ENCODE measurements at places on chromosomes 12 and 14.

GRCh38 chr12:121524196-121524916, 56.5 kb downstream of the KDM2B start:
- no peak for DNase-seq

DNA sequence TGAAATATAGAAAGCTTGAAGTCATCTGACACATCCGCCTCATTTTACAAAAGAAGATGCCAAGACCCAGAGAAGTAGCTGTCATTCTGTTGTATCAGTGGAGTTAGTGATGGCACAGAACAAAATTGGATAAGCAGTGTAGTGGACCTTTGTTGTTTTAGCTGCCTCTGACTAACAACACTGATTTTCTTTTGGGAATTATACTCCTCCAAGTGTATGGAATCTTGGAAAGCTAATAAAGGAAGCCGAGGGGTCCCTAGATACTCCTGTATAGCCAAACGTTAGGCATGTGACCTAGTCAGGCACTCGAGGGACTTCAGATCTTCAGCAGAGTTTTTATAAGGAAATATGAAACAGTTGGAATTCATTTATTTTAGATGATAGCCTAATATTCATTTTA, 94.5 kb downstream of the OTOGL start:
- no peak for DNase-seq

DNA sequence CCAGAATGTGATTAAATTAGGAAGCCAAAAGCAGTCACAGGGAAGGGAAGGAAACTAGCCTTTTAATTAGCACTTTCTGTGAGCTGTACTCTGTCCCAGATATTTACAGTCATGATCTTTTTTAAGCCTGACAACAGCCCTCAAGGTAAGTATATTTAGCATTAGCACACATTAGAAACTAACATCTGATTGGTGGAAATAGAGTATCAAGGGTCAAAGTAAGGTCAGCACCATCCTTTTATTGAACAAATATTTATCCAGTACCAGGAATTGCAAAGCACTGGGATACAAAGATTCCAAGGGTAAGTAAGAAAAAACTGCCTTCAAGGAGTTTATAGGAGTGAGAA, 28.2 kb downstream of the RPGRIP1 start:
- no peak for DNase-seq

DNA sequence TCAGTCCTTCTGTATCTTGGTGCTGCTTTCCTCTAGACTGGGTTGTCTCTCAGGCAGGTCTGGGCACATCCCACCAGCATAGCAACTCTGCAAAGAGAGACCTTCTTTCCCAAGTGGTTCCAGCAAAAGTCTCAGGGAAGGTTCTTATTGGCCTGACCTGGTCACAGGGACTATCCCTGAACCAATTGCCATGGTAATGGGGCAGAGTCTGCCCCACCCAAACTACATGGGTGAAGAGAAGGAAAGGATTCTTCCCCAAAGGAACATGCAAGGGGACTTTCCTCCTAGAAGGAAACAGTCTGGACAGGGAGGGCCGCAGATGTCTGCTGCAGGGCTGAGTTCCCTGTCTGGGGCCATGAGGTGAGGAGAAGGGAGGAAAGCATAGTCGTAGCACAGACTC, 122.2 kb upstream of the NCOR2 start:
- DNase-seq, result no peak

- DNase-seq, result no peak
These were observed 32.2 kb downstream of the NOC4L start for GRCh38 chr12:132176385-132176919.

DNA sequence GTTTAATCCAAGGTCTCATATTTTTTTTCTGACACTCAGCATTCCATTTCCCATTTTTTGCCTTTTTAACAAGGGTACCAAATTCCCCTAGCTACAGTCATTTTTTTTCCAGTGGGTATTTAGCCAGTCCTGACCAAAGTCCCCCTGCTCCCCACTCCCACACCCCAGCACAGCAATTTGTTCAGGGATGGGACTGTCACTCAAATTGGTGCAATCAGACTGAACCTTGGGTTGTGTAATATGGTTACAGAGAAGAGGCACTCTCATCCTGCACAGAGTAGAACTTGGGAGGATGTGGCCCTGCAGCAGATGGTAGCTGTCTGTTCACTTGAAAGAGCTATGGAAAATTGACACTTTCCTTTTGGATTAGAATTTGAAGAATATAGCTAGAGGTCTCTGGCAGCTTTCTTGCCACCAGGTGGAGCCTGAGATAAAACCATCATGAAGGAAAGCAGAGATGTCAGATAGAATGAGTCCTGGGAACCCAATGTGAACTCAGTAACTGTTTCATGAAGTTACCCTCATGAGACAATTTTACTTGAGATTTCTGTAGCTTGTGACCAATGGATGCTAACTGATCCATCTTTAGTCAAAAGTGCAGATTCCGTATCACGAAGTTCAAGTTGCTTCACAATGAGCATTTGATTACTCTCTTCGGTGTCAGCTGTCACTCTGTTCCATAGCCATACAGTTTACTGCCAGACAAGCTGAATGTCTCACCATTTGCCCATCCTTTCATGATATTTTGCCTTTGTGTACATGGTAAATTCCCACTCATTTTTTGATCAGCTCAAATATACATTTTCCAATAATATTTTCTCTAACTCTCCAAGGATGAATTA, 394.0 kb upstream of the SYT1 start:
- no peak for DNase-seq

DNA sequence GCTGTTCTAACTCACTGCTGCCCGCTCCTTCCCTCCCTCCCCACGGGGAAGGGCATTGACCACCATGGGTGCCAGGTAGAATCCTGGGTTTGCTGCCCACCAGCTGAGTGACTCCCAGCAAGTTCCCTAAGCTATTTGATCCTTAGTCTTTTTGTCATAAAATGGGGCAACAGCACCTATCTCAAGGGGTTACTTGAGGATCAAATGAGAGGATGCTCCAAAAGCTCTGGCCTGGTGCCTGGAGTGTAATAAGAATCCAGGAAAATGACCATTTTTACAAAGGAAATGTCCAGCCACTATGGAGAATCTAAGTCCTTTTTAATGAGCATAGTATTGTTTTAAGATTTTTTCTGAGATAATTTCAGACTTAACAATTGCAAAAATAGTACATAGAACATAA, 61.4 kb upstream of the CMKLR1 start:
- no peak for DNase-seq

DNA sequence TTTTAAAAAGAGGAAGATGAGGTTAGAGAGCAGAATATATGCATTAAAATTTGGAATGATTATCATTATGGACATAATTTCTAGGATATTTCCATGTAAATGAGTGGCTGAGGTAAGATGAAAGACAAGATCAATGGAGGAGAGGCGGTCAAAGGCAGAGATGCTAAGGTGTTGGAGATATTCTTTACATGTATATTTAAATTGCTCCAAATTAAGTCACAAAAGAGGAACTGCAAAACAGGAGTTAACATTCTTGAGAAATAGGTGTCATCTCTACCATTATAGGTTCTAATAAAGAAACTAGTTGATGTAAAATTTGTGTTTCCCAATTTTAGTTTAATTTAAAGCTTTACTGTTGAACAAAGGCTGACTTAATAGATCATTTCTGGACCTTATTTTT, 268.5 kb upstream of the PPFIA2 start:
- DNase-seq, result no peak

GRCh38 chr12:76010732-76011458, 20.7 kb downstream of the PHLDA1 start:
- DNase-seq, result no peak

DNA sequence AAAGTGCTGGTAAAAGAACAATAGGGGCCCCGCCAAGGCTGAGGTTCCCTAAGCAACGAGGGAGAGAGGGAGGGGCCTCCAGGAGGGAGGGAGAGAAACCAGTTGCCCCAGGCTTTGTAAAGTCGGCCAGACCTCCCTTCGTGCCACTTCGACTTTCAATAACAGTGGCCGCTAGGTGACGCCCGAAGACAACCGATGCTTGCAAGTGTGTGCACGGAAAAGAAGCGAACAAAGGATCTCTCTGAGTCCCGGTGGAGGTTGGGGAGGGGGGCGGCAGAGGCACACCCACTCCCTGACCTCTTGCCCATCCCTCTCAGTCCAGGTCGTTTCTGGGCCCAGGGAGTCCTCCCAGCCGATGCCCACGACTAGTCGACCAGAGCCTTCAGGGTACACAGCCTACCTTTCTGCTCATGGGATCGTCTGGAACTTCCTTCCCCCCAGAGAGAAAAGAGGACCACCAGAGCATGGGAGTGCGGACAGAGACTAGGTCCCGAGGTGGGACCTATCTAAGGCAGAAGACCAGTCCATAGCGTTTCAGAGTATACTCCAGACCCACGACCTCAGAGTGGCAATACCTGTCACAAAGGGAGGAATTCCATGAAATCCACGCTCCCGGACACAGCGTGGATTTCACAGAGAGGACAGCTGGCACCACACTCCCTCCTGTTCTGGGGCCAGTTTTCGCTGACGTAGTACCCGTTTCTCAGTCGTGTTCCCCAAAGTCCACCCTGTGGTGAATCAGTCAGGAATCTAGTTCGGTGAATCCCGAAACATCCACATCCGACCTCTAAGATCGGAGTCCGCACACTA, 262.7 kb upstream of the ALG10B start:
- no peak for DNase-seq

GRCh38 chr12:124328116-124328515, 33.2 kb downstream of the RFLNA start:
- no peak for DNase-seq

DNA sequence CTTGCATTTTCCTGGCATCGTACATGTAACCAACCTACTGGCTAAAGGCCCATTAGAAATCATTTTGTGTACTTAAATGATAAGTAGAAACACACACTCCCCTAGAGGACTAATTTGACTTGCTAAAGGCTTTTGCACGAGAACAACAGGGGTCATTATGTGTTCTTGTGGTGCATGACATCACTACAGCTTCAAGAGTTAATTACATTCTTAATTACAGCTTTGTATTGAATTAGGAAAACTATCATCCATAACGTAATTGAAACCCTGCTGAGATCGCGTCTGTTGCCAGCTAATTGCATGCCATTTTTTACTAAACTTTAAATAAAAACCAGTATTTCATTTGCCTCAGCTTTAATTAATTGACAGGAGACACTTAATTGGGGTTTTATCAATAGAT, 51.4 kb downstream of the TMEM132C start:
- no peak for DNase-seq

DNA sequence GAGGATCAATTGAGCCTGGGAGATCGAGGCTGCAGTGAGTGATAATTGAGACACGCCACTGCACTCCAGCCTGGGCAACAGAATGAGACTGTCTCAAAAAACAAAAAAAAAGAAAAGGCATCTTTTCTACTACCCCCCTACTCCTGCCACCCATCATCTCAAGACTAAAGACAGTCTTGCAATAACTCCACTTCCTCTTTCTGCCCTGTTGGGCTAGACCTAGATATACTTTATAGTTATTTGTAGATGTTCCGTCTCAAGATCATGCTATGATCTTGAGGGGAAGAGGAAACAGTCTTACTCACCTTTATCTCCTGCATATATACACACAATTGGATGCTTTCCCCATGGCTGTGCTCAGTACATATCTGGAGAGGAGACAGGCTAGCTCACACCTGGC, 12.1 kb upstream of the ESPL1 start:
- DNase-seq, result peak; percentile 67

DNA sequence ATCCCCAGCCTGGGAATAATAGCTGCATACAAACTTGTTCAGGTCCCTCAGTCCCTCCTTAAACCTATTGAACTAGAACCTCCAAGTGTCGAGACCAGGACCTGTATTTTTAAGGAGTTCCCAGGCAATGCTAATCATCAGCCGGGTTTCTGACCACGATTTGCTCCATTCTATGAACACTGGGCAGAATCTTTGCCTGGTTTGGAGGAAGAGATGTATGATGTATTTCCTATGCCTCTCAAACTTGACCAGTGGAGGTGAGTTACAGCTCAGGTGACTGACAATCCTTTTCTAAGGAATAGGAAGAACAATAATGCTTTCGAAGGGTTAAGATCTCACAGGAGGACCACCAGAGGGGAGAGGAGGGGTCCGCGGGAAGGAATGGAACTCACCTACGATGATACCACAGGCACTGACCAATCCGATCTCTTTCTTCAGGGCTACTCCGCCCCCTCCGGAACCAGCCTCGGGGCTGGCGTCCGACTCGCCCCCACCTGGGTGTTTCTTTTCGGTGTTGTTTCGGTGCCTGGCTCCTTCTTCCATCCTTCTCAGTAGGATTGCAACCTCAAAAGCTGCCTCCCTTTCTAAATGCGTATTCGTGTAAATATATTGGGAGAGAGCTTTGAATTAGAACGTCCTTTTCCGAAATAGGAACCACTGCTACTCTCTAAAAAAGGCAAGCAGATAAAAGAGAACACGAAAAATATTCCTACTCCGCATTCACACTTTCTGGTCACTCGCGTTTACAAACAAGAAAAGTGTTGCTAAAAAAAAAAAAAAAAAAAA, 895 bp downstream of the SLC7A8 start:
- no peak for DNase-seq

DNA sequence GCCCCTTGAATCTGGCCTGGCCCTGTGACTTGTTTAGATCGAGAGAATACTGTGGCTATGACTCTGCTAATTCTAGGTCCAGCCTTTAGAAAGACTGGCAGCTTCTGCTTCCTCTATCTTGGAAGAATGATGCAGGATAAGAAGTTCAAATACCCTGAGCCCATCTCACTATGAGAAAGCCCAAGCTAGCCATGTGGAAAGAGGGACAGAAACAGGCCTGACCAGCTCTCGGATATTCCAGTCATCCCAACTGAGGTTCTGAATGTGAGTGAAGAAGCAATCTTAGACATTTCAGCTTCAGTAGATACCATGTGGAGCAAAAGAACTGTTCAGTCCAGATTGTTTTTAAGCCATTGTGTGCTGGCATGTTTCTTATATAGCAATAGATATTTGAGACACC, 17.3 kb upstream of the KRR1 start:
- DNase-seq, result no peak

GRCh38 chr12:50551866-50552265, 47.1 kb downstream of the DIP2B start:
- DNase-seq, result no peak

DNA sequence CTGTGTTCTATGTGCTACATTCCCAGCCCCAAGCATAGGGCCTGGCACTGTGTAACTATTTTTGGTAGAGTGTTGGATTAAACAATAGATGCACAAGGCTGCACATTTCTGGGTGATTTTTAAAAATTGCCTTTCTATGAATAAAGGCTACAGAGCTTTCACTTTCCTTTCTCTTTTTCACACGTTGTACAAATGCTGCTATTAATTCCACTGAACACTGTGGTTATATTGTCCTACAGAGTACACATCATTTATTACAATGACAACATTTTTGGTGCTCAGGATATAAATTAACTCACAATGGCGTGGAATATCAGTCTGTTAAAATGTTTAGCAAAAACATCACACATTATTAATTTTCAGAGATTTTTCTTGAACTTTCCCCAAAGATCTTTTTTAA, 3.6 kb upstream of the EML1 start:
- no peak for DNase-seq

- no peak for DNase-seq
These were observed 28.0 kb downstream of the RIMBP2 start for GRCh38 chr12:130687796-130688778.

All from inflammatory macrophage (primary cell).